Stimulated activated CD4-positive, alpha-beta T cell treated with anti-CD3 and anti-CD28 coated beads, TNF-alpha, amount 100 ng/mL, for 1 hour (primary cell): ENCODE measurements at places on chromosomes 7 and 10.

DNA sequence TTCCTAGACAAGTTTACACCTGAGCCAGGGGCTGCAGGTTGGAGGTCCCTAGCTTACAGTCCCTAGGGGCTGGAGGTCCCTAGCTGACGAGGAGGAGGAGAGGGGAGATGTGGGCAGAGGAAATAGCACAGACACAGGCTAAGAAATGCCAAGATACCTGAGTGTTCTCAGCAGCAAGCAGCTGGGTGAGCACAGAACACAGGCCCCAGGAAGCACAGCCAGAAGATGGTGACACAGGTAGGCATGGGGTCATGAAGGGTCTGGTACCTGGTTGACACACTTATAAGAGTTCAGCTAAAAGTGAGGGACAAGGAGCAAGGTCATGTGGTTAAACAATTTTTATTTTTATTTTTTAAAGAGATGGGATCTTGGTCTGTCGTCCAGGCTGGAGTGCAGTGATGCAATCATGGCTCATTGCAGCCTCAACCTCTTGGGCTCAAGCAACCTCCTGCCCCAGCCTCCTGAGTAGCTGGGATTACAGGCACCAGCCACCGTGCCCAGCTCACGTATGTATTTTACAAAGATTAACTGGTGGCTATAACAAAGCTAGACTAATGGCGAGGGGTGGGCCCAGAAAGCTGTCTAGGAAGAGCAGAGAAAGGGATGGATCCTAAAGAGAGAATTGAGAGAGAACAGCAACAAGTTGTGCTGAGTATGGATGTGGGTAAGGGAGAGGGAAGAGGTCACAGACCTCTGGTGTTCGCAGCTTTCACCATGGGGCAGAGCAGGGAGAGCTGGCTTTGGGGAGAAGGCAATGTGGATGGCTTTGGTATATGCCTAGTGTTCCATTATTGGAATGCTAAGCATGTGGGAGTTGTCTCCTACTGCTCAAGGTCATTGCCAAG, 140.3 kb upstream of the KLF14 start:
- no peak for DNase-seq

- DNase-seq = no peak
Observed at GRCh38 chr7:25192043-25192442, 36.2 kb downstream of the NPVF start.

DNA sequence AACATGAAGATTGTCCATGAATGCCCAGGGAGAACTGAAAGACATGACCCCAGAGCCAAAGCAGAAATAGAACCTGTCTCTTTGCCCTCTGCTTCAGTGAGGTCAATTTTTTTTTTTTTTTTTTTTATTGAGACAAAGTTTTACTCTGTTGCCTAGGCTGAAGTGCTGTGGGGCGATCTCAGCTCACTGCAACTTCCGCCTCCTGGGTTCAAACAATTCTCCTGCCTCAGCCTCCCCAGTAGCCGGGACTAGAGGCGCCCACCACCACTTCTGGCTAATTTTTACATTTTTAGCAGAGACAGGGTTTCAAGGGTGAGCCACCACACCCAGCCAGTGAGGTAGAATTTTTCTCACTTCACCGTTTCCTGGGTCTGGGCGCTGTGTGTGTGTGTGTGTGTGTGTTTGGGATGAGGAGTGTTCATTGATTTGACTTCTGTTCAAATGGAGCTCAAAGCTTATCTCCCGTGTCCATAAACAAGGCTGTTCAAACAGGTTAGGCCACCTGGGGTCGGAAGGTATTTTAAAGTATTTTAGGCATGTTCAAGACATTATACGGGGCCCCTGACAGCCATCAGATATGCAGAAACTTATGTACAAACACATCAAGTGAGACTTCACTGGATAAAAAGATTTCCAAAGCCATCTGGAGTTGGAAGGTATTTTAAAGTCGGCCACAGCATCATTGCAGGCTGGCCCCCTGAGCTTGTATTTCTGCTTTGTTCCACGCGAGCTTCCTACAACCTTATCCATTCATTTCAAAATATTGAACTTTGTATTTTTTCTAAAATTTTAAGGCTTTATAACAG, 93.8 kb downstream of the MAP3K8 start:
- no peak for DNase-seq

DNA sequence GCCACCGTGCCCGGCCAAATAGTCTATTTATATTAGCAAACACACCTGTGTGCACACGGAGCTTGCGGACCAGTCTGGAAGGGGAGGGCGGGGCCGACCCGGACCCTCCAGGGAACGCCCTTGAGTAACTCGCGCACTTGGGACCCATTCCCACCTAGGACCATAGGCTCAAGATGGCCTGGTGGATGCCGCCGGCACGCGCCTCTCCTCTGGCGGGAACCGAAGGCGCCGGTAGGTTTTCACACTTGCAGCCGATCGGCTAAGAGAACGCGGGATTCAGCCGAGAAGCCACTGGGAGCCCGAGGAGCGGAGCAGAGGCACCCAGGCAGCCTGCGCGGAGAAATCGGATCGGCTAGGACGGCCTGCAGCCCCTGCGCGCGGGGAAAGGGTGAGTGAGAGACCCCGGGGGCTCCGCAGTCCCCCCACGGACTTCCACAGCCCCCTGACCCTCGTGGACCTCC, 18.9 kb downstream of the IFT22 start:
- no peak for DNase-seq

GRCh38 chr10:61935077-61935476, 33.6 kb downstream of the ARID5B start:
- no peak for DNase-seq

DNA sequence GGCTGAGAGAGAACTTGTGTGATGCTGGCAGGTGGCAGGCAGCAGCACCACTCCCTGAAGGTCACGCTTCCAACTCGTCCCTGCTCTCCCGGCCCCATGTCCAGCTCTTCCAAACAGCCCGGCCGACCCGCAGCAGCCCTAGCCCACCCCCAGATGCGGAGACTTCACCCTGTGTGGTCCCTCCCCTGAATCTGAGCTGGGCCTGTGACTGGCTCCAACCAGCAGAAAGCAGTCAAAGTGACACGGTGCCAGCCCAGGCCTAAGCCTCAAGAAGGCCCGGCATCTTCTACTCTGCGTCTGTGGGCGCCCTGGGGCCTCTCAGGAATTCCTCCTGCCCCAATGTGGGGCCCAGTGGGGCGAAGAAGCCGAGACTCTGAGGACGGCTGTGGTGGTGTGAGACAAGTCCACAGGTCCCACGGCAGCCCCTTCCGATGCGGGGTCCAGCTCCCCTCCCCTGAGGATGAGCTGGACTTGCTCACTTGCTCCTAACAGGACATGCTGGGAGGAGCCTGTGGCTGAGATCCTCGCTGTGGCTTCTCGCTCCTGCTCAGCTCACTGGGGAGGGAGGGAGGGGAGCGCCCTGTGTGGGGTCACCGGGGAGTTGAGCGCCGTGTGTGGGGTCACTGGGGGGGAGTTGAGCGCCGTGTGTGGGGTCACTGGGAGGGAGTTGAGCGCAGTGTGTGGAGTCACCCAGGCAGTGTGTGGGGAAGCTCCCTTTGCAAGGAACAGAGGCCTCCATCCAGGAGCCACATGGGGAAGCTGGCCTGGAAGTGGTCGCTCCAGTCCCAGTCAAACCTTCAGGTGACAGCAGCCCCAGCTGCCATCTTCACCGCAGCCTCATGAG, 9.5 kb downstream of the STK32C start:
- DNase-seq = no peak

- no peak for DNase-seq
Observed at GRCh38 chr7:105640956-105641810, 59.9 kb upstream of the EFCAB10 start.

GRCh38 chr10:100728928-100729861, 16.2 kb upstream of the PAX2 start:
- DNase-seq = no peak

GRCh38 chr10:43596546-43596945, 9.7 kb upstream of the ZNF485 start:
- DNase-seq = no peak

DNA sequence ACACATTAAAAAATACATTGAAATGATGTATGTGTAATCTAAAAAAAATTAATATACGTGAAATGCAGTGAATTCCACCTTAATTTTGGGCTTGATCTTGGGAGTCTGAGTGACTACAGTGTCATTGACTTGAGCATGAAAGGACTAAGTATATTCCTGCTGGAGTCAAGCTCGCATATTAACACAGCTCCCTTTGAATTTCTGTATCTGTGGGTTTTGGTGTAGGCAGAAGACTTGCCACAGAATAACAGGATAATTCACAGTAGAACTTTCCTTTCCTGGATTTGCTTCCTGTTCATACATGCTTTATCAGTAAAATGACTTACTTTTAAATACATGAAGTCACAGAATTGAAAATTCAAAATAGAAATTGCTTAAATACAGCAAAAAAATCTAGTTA, 55.3 kb downstream of the PPP1R9A start:
- DNase-seq = no peak

DNA sequence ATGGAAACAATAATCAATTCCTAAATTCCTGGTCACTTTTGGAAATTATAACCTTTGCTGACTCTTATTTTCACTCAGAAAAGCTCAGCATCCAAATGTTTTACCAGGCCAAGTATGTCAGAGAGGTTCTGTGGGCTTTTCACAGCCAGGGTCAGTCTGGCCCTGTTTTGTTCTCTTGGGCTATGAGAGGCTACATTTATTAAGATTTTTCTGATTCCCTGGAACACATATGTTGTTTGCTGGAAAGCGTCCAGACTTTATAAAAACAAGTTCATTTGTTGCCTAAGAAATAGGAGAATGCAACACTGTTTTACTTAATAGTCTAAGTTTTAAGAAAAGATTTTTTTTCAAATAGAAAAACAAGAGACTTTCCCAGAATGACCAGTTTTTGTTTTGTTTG, 238.4 kb upstream of the PLXDC2 start:
- no peak for DNase-seq

DNA sequence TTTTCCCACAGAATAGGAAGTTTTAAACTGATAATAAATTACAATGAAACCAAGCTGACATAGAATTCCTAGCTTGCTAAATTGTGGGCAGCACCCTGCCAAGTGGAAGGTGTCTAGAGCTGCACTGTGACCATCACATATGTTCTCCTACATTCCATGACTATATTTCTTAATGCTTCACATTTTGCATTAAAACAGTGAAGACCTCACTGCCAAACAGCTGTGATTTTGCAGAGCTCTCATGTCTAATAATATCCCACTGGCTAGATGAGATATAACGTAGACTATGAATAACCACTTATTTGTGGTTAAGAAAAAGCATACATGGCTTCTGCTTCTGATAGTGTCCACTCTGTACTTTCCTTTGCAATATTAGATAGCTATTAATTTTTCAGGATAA, 228.3 kb upstream of the TEX47 start:
- no peak for DNase-seq

- no peak for DNase-seq
Observed at GRCh38 chr10:131901181-131901829, 497 bp downstream of the PPP2R2D start.

DNA sequence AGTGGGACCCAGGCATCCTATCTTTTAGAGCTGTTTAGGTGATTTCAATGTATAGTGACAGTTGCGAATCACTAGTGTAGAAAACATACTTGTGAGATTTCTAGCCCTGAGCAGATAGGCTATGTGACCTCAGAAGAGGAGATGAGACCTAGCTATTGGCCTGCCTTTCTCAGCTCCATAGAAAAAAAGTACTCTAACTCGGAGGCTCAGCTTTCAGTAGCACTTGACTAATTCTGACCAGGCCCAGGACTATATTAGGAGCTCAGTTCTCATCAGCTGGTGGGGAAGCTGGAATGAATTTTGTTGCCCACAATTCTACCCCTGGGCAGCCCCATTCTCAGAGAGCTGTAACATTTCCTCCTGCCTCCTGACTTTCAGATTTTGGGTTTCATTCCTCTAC, 179.9 kb upstream of the NAMPT start:
- DNase-seq = no peak

GRCh38 chr10:92419740-92420545, 129.0 kb downstream of the MARCHF5 start:
- DNase-seq = no peak

GRCh38 chr10:97226398-97226797, 40.6 kb upstream of the SLIT1 start:
- no peak for DNase-seq

- DNase-seq = no peak
Observed at GRCh38 chr10:125694883-125695282, 11.9 kb upstream of the TEX36 start.

DNA sequence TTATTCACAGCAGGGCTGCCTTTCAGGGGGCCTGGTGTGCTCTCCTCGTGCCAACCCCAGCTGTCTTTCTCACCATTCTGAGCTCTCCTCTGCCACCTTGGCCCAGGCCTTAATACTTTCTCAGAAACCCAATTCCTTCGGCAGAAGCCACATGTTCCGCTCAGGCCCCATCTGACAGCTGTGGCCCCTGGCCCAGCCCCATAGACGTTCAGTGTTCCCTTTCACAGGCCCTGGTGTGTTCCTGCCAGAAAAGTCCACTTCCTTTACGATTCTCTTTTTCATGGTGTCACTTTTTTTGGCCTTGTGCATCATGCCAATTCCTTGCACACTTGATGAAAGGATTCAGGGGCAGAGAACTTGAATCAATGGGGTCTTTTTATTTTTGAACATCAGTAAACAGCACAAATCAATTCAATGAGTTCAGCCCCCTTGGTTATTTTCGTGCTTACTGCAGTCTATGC, 15.9 kb upstream of the GPNMB start:
- DNase-seq = no peak

DNA sequence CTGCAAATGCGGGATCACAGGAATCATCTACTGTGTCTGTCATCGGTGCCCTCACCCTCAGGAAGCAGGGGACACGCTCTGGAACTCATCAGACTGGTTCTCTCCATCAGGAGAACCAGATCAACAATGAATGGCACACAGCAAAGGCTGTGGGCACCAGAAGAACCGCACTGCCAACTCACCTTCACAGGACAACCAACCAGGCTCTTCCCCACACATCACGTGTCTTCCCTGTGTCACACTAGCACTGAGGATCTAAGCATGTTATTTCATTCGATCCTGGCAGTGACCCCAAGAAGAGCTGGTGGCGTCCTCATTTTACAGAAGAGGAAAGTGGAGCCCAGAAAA, 106.1 kb downstream of the TNS3 start:
- DNase-seq = no peak

GRCh38 chr10:48533951-48534720, 70.7 kb downstream of the ARHGAP22 start:
- DNase-seq = no peak

DNA sequence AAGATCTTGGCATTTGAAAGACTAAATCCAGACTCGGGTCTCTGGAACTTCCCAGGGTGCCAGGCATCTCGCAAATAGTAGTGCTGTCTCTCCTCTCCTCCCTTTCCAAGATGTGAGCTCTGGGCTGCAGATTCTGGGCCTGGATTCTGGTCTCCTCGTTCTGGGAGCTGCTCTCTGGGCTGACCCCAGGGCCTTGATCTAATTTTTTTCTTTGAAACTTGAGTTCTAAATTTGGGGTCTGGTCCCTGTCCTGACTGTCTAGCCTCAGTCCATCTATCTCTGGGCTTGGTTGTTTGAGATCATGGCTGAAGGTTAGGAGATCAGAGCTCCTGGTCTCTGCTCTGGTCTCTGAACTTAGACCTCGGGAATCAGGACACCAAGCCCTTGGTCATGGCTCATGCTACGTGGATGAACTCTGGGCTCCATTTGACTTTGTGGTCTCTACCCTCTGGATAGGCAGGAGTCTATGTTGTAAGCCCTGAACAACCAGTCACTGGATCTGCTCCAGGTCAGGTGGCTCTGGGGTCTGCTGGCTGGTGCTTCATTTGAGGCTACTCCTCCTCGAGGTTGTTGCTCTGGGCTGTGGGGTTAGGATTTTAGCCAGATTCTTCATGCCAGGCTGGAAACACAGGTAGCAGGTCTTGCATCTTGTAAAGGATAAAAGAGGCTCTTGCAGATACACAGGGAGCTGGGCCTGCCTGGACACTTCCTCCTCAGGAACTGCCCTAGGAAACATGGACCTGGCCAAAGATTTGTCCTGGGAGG, 8.0 kb upstream of the MBL2 start:
- no peak for DNase-seq

- no peak for DNase-seq
Observed at GRCh38 chr7:31640381-31640780, 46.6 kb upstream of the PPP1R17 start.
